ENCODE measurements at places on chromosomes 4 and X.

- H3K36me3 ChIP-seq: peaks cover 18% of the 10 kb centered on the region
- no peaks in the 10 kb centered on the region for H3K27me3 ChIP-seq
- H3K27ac ChIP-seq: no peak overlapping the region
- no peak overlapping the region for H3K4me3 ChIP-seq
- H3K4me1 ChIP-seq: no peaks in the 10 kb centered on the region
Measured at GRCh38 chr4:900721-901120, 31.4 kb downstream of the GAK start.

- no peaks in the 10 kb centered on the region for H3K27me3 ChIP-seq
- no peak overlapping the region for H3K27ac ChIP-seq
- no peak for DNase-seq
Measured at GRCh38 chr4:91198951-91199350, 1071.8 kb downstream of the CCSER1 start.

DNA sequence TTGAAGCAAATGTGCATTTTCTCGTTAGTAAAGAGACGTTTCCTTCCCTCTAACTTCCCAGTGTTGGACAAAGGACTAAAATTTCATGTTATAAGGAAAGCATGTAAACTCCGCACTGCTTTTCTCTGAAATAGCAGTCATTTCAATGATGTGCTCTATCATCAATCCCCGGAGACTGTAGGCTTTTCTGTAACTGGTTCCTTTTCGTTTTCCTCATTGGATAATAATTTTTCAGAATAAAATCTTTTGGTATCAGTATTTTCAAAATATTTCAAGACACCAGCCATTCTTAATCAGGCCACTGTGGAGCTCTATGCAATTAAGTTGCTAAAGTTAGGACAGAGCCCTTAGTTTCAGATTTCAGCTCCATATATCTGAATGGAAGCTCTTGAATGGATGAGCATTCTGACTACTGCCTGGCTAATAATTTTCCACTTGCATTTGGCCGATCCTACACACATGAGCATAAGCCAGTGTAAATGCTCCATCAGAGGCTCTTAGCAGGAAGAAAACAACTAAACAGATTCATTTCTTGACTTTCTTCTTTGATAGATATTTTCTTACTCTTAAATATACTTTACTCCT is 157.7 kb downstream of the CHIC2 start:
- H3K4me3 ChIP-seq: no peak overlapping the region
- H3K27me3 ChIP-seq: no peaks in the 10 kb centered on the region
- H3K27ac ChIP-seq: no peak overlapping the region

GRCh38 chrX:25519258-25519657 is 503.5 kb upstream of the ARX start:
- no peak overlapping the region for H3K4me3 ChIP-seq
- H3K27me3 ChIP-seq: no peaks in the 10 kb centered on the region
- no peak overlapping the region for H3K27ac ChIP-seq
- no peak for DNase-seq
- no peaks in the 10 kb centered on the region for H3K36me3 ChIP-seq

DNA sequence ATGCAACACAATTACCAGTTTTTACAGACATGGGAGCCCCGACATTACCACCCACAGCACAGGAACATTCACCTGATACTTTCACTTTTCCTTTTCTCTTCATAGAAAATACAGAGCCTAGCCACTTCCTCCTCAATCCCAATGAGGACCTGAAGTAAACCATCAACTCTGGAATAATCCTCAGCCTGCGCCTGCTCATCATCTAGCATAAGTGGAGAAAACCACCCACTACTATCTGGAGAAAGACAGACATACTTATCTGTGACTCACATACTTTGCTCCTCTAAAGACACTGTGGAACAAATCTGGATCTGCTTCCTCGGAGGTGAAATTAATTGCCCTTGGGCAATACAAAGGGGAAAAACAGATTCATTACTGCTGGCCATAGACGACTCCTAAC is 47.8 kb downstream of the ZCCHC13 start:
- no peak for DNase-seq
- H3K4me1 ChIP-seq: no peaks in the 10 kb centered on the region
- no peaks in the 10 kb centered on the region for H3K36me3 ChIP-seq
- no peak overlapping the region for H3K4me3 ChIP-seq
- H3K27ac ChIP-seq: no peak overlapping the region
